ENCODE measurements at places on chromosomes 4 and X. TPM values are rescaled to one million over a fixed set of nuclear protein-coding genes. Genes with fewer than 3 reads are reported as not detected.

The SLC25A43 gene
- total RNA-seq, result 17.2 TPM

The HTN3 gene
- not detected for total RNA-seq

The MAGEC1 gene
- total RNA-seq, result not detected

The BCLAF3 gene
- 2.1 TPM for total RNA-seq

The LGI2 gene
- total RNA-seq, result 0.25 TPM

The UBE2D3 gene
- total RNA-seq, result 241 TPM

The RASGEF1B gene
- total RNA-seq, result 2.1 TPM

The GPR50 gene
- total RNA-seq, result not detected

The SSX2B gene
- total RNA-seq, result not detected

The TEX11 gene
- total RNA-seq, result not detected

The TCP11X2 gene
- total RNA-seq, result not detected

The SPARCL1 gene
- 208 TPM for total RNA-seq

The ZRSR2 gene
- total RNA-seq, result 2.6 TPM

The PABPC1L2B gene
- total RNA-seq, result not detected

The XAGE1A gene
- not detected for total RNA-seq

All from cardiac ventricle fibroblast (primary cell).